Stimulated activated CD8-positive, alpha-beta memory T cell treated with anti-CD3 and anti-CD28 coated beads, Interleukin-15, amount 100 ng/mL, for 24 hours (primary cell): ENCODE measurements at places on chromosomes 16 and 17.

DNA sequence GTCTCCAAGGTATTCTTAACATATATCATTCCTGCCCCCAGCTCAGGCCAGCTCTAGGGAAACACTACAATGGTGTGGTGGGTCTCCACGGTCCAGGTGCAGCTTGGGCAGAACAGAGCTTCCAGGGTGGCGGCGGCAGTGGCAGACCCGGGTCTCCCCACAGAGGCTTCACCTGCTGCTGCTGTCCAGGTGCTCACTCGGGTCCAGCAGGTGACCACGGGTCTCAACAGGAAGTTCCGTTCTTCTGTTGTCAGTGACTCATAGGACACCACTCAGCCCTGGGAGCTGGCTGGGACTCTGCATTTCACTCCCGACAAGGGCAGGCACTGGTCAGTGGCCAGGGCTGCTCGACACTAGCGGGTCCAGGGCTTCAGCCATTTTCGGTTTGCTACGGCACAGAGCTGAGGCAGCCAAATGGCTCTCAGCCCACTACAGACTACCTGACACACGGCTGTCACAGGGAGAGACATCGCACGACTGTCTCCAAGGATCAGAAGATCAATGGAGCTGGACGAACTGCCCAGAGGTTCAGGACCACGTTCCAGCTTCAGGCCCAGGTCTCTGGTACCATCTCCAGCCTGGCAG, 16.7 kb downstream of the MTHFSD start:
- no peak for DNase-seq

- no peak for DNase-seq
Observed at GRCh38 chr16:58906981-58907715, 173.0 kb upstream of the GOT2 start.

- no peak for DNase-seq
Observed at GRCh38 chr16:80689487-80689886, 114.9 kb downstream of the CDYL2 start.

- DNase-seq, result no peak
Observed at GRCh38 chr16:85579191-85579590, 33.9 kb upstream of the GSE1 start.

GRCh38 chr17:45783593-45784292, 377 bp upstream of the CRHR1 start:
- DNase-seq, result no peak

DNA sequence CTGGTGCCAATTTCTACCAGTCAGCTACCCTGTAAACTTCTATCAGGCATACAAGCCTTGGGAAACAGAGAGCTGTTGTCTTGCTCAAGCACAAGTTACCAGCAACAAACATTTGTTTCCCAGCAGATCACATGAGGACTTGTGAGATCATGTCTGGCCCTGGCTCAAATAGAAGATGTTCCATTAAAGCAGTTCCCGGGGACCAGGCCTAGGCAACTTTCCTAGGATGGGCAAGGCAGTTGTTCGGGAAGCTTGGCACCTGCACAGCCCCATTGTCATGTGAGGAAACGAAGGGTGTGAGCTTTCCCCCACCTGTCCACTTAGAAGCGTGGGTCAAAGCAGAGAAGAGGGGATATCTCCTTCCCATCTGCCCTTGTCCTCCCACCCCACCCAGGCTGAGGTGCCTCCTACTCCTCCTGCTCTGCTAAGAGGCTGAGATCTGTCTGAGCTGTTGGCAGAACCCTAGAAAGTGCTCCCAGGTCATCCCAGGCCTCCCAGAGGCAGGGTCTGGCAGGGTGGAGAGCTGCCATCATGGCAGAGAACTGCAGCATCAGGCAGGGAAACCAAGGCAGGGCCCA, 11.2 kb upstream of the SLC47A2 start:
- no peak for DNase-seq

DNA sequence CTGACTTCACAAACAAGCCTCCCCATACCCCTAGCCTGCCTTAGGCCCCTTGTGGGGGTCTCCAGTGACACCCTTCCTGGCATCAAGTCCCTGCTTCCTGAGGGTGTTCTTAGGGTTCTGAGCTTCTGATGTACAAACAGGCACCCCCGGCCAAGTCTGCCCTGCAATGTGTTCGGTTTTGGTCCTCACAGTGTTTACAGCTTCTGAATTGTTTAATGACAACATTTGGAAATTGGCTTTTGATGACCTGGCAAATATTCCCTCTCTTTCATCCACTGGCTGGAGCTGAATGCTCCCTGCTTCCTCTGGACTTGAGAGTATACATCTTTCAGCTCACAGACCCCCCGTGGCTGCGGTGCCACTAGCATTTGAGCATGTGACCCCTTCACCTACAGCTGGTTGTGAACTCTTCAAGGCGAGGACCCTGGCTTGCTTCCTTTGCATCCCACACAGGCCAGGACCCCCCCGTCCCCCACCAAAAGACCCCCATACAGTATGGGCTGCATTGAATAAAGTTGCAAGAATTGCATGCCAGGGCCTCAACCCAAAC, 180.8 kb downstream of the KATNIP start:
- DNase-seq, result no peak
